Thymus (tissue), 14 donors: ENCODE measurements at places on chromosomes 12 and 14. TPM values are rescaled to one million over a fixed set of nuclear protein-coding genes. Genes with fewer than 3 reads are reported as not detected.

DNA sequence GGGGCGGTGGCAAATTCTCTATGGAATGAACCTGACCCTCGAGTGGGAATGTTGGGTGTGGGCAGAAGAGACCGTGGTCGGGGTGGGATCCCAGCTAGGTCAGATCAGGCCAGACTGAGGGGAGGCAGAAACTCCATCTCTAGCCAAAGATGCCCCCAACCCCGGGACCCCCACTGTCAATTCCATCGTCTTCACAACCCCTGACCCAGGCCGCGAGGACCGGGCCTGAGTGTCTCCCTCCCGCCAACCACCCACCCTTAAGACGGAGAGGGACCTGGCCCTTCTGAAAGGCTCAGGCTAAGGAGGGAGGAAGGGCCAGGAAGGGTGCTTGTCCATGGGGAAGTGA lies 760 bp downstream of the PLEKHD1 start:
- no peak for DNase-seq

DNA sequence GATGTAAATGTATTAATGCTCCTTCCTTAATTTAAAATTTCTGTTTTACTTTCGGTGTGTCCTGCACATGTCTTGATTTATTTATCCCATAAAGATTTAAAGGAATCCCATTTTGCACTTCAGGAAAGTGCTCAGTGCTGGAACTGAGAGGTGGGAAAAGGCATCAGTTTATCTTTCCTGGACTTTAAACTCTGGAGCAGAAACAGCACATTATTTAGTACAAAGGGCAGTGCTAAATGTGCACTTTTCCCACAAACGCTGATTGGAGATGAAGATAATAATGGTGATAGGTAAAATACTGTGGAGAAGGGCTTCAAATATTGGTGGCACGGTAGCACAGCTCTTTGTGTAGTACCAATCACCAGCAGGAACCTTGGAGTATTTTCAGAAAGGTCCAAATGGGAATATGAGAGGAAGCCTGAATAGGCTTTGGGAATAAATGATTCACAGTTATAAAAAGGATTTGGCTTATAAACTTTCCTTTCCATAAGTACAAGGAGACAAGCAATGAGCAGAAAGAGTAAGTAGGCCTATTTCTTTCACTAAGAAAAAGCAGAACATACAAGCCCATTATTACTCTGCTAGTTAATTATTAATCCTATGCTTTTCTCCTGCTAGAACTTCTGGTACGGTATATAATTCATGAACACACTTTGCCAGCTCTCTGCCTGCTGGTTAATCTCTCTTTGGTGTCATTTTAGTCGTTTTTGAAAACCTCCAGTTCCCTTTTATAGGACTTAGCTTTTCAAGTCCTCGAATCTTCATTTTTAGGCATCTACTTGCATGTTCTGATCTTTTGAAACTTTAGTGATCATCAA lies 58.3 kb downstream of the SLC15A5 start:
- no peak for DNase-seq

DNA sequence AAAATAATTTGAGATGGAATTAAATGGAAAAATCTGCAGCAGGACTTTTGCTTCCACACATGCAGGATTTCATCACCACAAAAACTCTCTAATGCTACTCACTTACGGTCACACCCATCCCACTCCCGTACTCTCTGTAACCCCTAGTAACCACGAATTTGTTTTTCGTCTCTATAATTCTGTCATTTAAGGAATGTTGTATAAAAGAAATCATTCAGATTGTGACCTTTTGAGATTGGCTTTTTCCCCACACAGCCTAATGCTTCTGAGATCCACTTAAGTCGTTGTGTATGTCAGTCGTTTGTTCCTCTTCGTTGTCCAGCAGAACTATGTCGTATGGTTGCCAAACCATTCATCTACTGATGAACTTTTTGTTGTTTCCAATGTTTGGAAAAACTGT lies 19.8 kb upstream of the PZP start:
- no peak for DNase-seq

DNA sequence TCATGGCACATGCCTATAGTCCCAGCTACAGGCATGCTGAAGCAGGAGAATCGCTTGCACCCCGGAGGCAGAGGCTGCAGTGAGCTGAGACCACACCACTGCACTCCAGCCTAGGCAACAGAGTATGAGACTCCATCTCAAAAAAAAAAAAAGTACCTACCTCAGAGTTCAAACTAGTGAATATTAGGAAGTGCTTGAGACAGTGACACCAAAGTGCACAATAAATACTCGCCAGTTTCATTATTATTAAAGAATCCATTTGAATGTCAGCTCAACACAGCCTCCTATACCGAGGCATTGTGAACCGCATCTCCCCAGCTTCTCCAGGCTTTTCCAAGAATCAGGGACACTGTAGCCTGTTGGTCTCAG lies 5.0 kb downstream of the GAPDH start:
- DNase-seq = no peak

DNA sequence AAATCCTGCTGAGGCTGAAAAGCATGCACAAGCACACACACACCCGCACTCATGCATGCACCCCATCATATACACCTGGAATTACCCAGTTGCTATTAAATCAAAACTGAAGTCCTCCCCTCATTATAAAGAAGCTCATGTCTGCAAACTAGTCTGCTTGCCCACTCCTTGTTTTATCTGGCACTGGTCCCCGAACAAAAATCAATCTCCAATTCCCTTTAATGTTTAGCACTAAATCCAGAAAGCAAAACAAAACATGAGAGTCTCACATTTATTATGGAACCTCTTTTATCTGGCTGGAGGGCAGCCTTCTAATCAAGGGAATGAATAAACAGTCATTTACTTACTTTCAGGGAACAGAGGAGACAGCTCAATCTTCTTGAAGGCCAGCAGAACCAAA lies 1093.4 kb upstream of the FLRT2 start:
- DNase-seq = no peak

FAM90A1 gene
- polyA plus RNA-seq = 0.37 TPM

CAPZA3 gene
- 0.05 TPM for polyA plus RNA-seq
